ENCODE measurements at places on chromosomes 12 and 14. TPM values are rescaled to one million over a fixed set of nuclear protein-coding genes. Genes with fewer than 3 reads are reported as not detected.

DNA sequence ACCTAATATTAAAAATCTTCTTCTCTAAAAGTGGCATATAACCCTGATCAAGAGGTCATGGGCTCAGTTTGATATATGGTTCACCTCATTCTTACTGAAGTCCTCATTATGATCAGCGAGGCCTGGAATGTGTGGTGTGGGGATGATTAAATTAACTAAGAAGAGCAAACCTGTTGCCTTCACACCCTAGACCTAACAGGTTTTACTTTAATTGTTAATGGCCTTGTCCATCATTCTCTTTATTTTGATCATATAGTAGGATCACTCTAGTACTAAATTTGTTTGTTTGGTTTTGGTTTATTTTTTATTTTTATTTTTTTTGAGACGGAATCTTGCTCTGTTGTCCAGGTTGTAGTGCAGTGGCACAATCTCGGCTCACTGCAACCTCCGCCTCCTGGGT, 43.5 kb downstream of the VEZT start:
- no peak for DNase-seq

GRCh38 chr12:78494911-78495310, 369.7 kb upstream of the SYT1 start:
- no peak for DNase-seq

- DNase-seq = peak; percentile 68
Measured at GRCh38 chr14:58239244-58240195, 5.1 kb upstream of the PSMA3 start.

- DNase-seq = no peak
Measured at GRCh38 chr12:57621497-57622292, 10.5 kb downstream of the ARHGEF25 start.

DNA sequence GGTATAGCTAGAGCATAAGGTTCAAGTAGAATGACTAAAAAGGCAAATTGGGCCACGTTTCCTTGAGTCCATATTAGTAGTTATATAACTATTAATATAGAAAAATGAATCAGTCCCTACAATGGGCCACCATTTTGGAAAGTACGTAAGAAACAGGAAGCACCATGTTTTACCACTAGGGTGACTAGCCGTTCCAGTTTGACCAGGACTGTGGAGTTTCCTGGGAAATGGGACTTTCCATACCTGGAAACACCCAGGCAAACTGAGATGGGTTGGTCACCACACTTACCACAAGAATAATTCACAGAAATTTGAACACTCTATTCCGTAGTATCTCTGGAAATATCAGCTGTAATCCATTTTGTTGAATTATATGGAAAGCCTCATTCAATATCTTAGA, 2.1 kb upstream of the MAGOHB start:
- DNase-seq = no peak

DNA sequence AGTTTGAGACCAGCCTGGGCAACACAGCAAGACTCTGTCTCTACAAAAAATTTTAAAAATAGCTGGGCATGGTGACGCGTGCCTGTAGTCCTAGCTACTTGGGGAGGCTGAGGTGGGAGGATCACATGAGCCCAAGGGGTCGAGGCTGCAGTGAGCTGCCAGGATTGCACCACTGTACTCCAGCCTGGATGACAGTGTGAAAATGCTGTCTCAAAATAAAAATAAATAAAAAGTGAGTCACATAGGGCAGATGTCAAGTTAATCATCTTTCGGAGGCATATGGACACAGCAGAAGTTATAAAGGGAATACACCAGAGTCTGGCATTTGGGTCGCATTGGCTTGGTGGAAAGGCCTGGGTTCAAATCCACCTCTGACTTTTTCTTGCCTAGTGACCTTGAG, 92.7 kb downstream of the PHETA1 start:
- DNase-seq = no peak

GRCh38 chr14:103606963-103607668, 21.9 kb upstream of the KLC1 start:
- DNase-seq = peak; percentile 81

DNA sequence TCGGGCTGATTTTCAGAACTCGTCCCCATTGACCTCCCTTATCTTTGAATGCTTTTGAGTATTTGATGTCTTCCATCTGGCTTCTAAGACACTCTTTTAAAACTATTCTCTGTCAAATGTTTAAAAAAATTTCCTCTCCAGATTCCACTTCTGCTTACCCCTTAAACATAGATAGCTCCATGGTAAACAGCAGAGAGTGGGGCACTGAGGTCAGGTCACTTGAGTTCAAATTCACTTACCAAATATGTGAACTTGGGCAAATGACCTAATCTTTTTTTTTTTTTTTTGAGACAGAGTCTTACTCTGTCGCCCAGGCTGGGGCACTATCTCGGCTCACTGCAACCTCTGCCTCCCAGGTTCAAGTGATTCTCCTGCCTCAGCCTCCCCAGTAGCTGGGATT, 126.8 kb upstream of the CPSF6 start:
- no peak for DNase-seq

DNA sequence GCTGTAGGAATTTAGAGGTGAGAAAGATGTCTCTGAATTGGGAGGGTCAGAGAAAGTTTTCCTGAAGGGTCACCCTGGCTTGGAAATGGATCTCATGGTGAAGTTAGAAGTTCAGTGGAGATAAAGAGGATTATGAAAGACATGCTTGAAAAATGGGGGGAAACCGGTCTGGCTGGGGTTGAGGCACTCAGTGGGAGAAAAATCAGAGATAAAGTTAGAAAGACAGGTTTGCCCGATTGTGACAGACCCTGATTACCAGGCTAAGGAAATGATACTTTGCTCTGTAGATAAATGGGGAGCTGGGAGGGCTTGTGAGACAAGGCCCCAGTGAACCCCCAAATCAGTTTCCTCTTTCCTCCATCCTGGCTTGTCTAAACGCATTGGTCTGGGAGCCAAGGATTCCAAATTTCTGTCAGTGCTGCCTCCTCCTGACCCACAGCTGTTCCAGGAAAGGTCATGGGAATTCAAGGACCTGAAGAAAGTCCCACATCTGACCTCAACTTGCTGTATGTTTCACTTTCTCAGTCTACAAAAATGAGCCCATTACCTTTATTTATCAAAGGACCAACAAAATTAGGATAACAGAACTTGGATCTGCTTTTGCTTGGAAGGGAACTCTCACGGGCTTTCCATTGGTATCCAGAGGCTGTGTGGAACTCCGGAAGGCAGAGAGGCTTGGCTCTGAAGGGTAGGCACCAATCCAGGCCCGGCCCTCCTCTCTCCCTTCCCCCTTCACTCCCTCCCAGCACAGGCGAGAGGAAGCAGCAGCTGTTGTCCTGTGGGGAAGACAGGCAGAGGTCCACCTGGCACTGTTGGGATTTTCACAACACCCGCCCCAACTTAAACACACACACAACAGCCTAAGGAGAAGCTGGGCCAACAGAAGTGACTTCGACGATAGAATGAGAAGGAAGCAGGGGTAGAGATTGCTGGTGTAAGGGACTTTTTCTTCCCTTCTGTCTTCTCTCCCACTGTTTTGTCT, 3.4 kb upstream of the RNASE7 start:
- DNase-seq = no peak

GRCh38 chr12:8823565-8824300, 1.3 kb downstream of the A2ML1 start:
- DNase-seq = no peak

DNA sequence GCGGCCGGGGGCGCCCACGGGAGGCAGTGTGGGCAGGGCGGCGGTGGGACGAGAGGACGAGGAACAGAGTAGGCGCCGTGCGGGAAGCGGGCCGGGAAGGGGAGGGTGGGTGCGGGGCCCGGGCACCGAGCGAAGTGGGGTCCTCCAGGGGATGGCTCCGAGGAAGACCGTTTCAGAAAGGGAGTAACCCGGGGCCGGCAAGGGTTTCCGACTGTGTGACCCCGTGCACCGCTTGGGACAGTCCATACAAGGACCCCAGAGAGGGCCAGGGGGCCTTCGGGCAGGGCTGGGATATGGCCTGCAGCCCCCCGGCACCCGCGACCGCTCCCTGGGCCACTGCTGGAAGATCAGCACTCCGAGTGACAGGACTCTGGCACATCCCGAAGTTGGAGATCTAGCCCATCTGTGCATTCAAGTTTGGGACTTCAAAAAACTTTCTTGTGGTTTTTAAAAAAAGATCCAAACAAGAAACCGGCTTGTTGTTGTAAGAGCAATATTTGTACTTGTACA, 448 bp downstream of the TSPAN9 start:
- DNase-seq = no peak

GRCh38 chr14:99450266-99450665, 30.4 kb downstream of the SETD3 start:
- DNase-seq = no peak

DNA sequence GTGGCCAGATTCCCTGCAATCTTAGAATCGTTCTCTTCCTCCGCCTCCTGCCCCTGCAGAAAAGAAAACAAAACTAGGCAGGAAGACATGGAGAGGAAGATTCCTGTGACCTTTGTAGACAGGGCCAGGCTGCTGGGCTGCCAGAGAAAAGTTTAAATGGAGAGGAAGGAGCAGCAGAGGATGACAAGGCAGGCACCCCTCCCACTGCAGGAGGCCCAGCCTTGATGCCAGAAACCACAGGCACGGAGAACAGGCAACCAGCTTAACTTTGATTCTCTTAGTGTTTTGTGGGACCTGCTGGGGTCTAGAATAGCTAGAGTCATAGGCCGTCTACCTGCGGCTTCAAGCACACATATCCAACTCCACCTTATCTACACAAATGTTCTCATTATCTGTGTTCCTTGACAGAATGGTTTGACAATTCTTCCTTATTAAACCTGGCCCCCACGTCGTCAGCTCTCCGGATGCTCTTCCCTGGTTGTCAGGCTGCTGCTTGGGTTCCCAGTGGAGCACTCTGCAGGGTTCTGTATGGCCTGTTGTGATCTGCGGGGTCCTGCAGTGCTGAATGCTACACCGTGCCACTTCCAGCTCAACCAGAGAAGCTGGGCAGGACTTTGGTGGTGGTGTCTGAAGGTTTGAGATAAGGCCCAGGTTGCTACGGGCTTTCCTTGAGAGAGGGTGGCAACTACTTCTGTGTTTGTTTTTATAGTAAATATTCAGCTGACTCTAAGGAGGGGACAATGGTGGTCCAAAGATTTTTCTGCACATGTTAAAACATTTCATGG, 609.5 kb downstream of the AACS start:
- DNase-seq = no peak

GRCh38 chr12:121124402-121125109, 8.1 kb upstream of the P2RX7 start:
- DNase-seq = no peak

- no peak for DNase-seq
Measured at GRCh38 chr12:54374562-54375258, 9.8 kb downstream of the ZNF385A start.

- DNase-seq = no peak
Measured at GRCh38 chr14:98082833-98083232, 1189.2 kb downstream of the BCL11B start.

GRCh38 chr12:12898911-12899511, 7.6 kb downstream of the GPRC5A start:
- DNase-seq = no peak

GRCh38 chr12:8947737-8948136, 1.7 kb downstream of the M6PR start:
- no peak for DNase-seq

- no peak for DNase-seq
Measured at GRCh38 chr12:53530920-53531319, 23.6 kb upstream of the NPFF start.

GRCh38 chr12:73798523-73798922, 739.1 kb upstream of the ATXN7L3B start:
- DNase-seq = no peak

DNA sequence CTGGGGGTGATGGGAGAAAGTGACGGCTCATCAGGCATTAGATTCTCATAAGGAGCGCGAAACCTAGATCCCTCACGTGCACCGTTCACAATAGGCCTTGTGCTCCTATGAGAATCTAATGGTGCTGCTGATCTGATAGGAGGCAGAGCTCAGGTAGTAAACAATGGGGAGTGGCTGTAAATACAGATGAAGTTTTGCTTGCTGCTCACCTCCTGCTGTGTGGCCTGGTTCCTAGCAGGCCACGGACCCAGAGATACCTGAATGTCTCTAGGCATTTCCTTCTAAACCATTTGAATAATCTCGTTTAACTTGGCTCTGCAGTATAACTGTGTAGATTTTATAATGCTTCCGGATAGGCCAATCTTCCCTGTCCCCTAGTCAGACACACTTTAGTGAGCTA, 13.0 kb downstream of the TBC1D30 start:
- DNase-seq = no peak

DNA sequence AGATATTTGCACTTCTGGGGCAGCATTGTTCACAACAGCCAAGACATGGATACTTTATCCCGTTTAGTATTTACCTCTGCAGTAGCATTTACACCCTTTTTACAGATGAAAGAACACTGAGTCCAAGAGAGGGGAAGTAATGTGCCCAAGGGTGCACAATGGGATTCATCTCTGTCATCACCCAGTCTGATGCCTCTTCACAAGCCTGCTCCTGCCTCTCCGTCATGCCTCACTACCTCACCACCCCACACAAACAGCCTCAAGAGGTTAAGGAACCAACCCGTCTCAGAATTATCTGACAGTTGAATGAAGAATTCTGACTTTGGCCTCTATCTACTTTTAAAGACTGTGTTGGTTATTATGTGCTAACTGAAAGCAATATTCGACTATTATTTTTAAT, 368.4 kb downstream of the ATP23 start:
- no peak for DNase-seq

- no peak for DNase-seq
Measured at GRCh38 chr12:57401165-57401564, 29.7 kb downstream of the R3HDM2 start.

- DNase-seq = no peak
Measured at GRCh38 chr14:93974299-93974698, 2.1 kb downstream of the ASB2 start.

DNA sequence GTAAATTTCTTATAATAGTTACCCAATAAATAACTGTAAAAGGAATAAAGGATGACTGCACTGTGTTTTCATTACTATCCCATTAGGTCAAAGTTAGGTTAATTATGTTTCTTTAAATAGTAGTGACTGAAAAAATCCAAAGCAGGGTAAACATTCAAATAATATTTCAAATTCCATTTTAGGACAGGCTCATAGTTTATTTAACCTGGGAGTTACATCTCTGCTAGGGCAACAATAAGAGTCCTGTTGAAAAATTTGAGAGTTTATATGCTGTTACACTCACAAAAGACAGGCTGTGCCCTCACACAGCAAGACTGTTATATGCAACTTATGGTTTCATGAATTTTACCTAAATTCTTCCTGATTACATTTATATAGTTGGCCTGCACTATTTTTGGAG, 8.0 kb downstream of the ERP27 start:
- DNase-seq = no peak

GPRC5D gene
- total RNA-seq = not detected

TMPRSS12 gene
- total RNA-seq = not detected

IGF1 gene
- 1.1 TPM for total RNA-seq

SIX6 gene
- not detected for total RNA-seq

CEP170B gene
- total RNA-seq = 6.0 TPM

TEX52 gene
- 0.20 TPM for total RNA-seq

CCER1 gene
- total RNA-seq = not detected

ANKRD33 gene
- not detected for total RNA-seq

PLEKHA5 gene
- total RNA-seq = 2.9 TPM

KRT3 gene
- not detected for total RNA-seq

EPYC gene
- total RNA-seq = not detected

GLTP gene
- 24.9 TPM for total RNA-seq

AKAP6 gene
- 3.3 TPM for total RNA-seq

PIP4K2C gene
- total RNA-seq = 13.8 TPM
